ENCODE measurements at places on chromosomes 11 and 22.

DNA sequence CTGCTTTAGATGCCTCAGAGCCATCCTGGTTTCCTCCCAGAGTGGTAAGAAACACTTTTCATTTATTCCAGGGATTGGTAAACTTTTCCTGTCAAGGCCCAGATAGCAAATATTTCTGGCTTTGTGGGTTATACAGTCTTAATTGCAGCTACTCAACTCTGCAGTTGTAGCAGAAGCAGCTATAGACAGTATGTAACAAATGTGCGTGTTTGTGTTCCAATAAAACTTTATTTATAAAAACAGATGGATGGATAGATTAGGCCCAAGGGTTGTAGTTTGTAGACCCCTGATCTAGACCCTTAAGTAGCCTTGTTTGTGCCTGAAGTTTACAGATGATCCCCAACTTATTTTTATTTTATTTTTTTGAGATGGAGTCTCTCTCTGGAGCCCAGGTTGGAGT lies 17.9 kb downstream of the NNMT start:
- no peak for DNase-seq

DNA sequence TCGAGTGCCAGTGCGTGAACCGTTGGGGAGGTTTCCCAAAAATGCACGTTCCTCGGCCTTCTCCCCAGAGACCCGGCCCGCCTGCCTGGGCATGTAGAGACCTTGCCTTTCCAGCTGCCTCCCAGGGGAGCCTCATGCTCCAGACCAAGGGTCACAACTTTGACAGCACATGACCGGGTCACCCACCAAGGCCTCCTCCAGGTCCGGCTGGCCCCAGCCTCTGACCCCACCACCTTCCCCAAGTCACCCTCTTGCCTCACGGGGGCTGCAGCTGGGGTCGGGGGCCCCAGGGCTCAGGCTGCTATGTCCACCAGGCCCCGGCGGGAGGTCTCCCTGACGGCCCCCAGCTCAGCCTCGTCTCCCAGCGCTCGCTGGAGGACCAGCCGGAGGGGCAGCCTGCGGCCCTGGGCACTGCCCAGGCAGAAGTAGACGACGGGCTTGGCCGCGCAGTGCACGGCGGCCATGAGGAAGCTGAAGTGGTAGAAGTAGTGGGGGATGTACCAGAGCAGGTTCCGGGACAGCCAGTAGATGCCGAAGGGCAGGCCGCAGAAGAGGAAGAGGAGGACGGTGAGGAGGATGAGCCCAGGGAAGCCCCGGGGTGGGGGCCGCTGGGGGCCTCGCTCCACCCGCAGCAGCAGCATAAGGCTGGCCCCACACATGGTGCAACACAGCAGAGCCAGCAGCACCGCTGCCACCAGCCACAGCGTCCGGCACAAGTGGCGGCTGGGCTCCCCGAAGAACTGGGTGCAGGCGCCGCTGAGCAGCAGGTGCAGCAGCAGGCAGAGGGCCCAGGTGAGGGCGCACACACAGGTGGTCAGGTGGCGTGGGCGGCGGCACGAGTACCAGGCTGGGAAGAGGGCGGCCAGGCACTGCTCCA lies 4.4 kb downstream of the MRGPRE start:
- no peak for DNase-seq

DNA sequence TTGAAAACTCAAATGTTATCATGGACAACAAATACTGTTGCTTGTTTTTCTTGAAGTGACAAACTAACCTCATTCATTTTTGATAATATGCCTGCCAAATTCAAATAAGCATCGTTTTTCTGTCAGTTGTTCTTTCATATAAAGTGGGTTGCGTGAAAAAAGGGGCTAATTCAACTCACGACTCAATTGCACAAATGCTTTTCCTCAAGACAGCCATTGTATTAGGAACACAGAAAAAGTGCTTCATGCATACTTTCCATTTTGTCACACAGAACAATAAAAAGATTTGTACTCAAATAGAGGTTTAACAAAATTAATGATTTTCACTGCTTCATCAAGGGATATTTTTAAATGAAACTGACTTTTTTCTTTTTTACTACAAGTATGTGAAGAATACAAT lies 94.6 kb upstream of the ALKBH3 start:
- no peak for DNase-seq

- DNase-seq: no peak
Measured at GRCh38 chr11:16026849-16027248, 329.5 kb downstream of the SOX6 start.

- no peak for DNase-seq
Measured at GRCh38 chr11:21650961-21651360, 541.9 kb upstream of the ANO5 start.

Data from CD4-positive, alpha-beta T cell treated with Interleukin-17A for 1 hour (primary cell).